Activated CD8-positive, alpha-beta memory T cell treated with anti-CD3 and anti-CD28 coated beads, Interleukin-2, amount 10 ng/mL, durations not matched to agents 7 days and 5 days (primary cell): ENCODE measurements at places on chromosomes 16 and 17. TPM values are rescaled to one million over a fixed set of nuclear protein-coding genes. Genes with fewer than 3 reads are reported as not detected.
A peak's percentile ranks its signal among the peaks of the same experiment; 100 is the strongest.

GRCh38 chr17:15145621-15146020 lies 119.5 kb downstream of the PMP22 start:
- no peaks in the 10 kb centered on the region for H3K36me3 ChIP-seq
- H3K27ac ChIP-seq = no peak overlapping the region
- no peak for DNase-seq
- no peak overlapping the region for H3K4me3 ChIP-seq
- H3K4me1 ChIP-seq = no peaks in the 10 kb centered on the region

AIPL1 gene
- total RNA-seq = not detected

TPSD1 gene
- not detected for total RNA-seq

- peaks cover 2% of the 10 kb centered on the region for H3K36me3 ChIP-seq
- peaks cover 7% of the 10 kb centered on the region for H3K4me1 ChIP-seq
- H3K27me3 ChIP-seq = peaks cover 40% of the 10 kb centered on the region
- H3K27ac ChIP-seq = no peak overlapping the region
These were observed 70.6 kb downstream of the IRF8 start for GRCh38 chr16:85969591-85969990.

GRCh38 chr17:70086516-70086915 lies 11.5 kb downstream of the KCNJ16 start:
- H3K36me3 ChIP-seq = no peaks in the 10 kb centered on the region
- no peak overlapping the region for H3K4me3 ChIP-seq
- H3K4me1 ChIP-seq = peaks cover 7% of the 10 kb centered on the region

- H3K36me3 ChIP-seq = no peaks in the 10 kb centered on the region
- H3K4me1 ChIP-seq = peaks cover 28% of the 10 kb centered on the region
- H3K4me3 ChIP-seq = no peak overlapping the region
- DNase-seq = no peak
- H3K27me3 ChIP-seq = no peaks in the 10 kb centered on the region
These were observed 11.8 kb upstream of the MTSS2 start for GRCh38 chr16:70697594-70698170.

DNA sequence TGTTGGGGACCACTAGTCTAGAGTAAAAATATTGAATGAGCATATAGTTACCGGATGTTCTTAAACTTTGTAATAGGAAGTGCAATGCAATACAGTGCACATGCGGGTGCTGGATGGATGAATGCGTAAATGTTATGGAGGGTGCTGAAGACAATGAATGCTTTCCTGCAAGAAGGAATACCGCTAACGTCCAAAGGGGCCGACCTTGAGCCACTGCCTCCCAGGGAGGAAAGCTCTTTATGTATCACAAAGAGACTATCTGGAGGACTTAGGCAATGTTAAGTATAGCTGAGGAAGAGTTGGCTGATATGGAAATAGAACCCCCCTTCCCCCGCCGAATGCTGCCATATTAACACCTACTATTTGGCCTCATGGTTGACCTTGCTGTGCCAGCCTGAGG lies 27.5 kb upstream of the SHCBP1 start:
- H3K27me3 ChIP-seq = peaks cover 4% of the 10 kb centered on the region
- H3K36me3 ChIP-seq = peaks cover 3% of the 10 kb centered on the region
- no peaks in the 10 kb centered on the region for H3K4me1 ChIP-seq

GRCh38 chr17:65171752-65172151 lies 34.6 kb downstream of the RGS9 start:
- peaks cover 18% of the 10 kb centered on the region for H3K4me1 ChIP-seq
- no peak overlapping the region for H3K4me3 ChIP-seq
- DNase-seq = no peak
- H3K27me3 ChIP-seq = no peaks in the 10 kb centered on the region

GRCh38 chr16:20327444-20328041 lies at the start of gene GP2:
Gene GP2, minus strand, starts transcription at chr16:20327513. Its CDS starts 1,082 bp downstream, at chr16:20326431.
- H3K27ac ChIP-seq = no peak within 1 kb of the TSS
- no peaks in the 10 kb centered on the region for H3K4me1 ChIP-seq
- no peak for DNase-seq
- H3K27me3 ChIP-seq = no peaks in the 10 kb centered on the region
- no peaks in the 10 kb centered on the region for H3K36me3 ChIP-seq

OR3A1 gene
- total RNA-seq = 0.23 TPM

GRCh38 chr16:65717846-65718245 lies 596.0 kb upstream of the CDH11 start:
- H3K27me3 ChIP-seq = no peaks in the 10 kb centered on the region
- no peak overlapping the region for H3K27ac ChIP-seq
- no peaks in the 10 kb centered on the region for H3K36me3 ChIP-seq
- H3K4me1 ChIP-seq = no peaks in the 10 kb centered on the region
- no peak overlapping the region for H3K4me3 ChIP-seq
- no peak for DNase-seq

DNA sequence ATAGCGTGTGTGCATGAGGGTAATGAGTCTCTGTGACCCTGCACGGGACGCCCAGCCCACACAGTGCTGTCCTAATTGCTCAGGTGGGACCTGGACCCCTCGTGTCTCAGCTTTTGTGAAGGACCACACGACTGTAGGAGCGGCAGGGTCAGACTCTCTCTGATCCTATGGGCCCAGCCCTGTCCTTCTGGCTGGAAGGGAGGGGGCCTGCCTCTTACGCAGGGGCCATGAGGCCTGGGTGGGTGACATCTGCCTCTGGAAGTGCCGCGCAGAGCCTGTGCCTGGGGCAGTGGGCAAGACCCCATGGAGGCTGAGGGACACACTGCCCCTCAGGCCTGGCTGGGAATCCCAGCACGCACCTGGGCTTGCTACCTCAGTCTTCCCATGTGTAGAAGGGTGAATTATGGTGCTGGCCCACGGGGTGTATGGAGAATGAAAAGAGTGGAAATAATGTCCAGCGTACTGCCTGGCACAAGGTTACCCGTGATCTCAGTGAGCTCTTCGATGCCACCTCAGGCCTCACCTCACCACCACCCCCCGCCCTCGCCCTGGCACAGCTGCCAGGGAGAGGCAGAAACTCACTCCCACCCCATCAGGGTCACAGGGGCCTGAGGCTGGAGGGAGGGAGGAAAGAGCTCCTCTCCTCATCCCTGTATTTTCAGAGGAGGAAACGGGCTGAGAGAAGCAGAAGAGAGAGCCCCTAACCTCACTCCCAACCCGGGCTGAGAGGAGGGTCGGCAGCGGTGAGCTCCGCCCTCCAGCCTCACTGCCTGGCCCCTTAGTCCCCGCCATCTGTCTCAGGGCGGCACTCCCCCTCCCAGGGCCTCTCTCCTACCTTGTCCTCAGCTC lies 27.1 kb upstream of the DBNDD1 start:
- no peak overlapping the region for H3K4me3 ChIP-seq
- peaks cover 17% of the 10 kb centered on the region for H3K27me3 ChIP-seq
- H3K36me3 ChIP-seq = no peaks in the 10 kb centered on the region

GRCh38 chr17:49513641-49514040 lies 18.5 kb downstream of the NGFR start:
- no peaks in the 10 kb centered on the region for H3K36me3 ChIP-seq
- no peak overlapping the region for H3K4me3 ChIP-seq
- H3K27ac ChIP-seq = no peak overlapping the region
- H3K27me3 ChIP-seq = peaks cover 13% of the 10 kb centered on the region
- DNase-seq = no peak
- peaks cover 2% of the 10 kb centered on the region for H3K4me1 ChIP-seq

- H3K4me3 ChIP-seq = no peak overlapping the region
- DNase-seq = no peak
- H3K27me3 ChIP-seq = no peaks in the 10 kb centered on the region
- peaks cover 33% of the 10 kb centered on the region for H3K36me3 ChIP-seq
- peaks cover 27% of the 10 kb centered on the region for H3K4me1 ChIP-seq
These were observed 43.3 kb upstream of the CHMP6 start for GRCh38 chr17:80948019-80948975.

- H3K4me1 ChIP-seq = peaks cover 84% of the 10 kb centered on the region
- no peaks in the 10 kb centered on the region for H3K27me3 ChIP-seq
- H3K4me3 ChIP-seq = peak overlapping the region; percentile 43
These were observed 5.1 kb downstream of the RAB37 start for GRCh38 chr17:74742153-74742515.

SLC43A2 gene
- total RNA-seq = 1.3 TPM

DNA sequence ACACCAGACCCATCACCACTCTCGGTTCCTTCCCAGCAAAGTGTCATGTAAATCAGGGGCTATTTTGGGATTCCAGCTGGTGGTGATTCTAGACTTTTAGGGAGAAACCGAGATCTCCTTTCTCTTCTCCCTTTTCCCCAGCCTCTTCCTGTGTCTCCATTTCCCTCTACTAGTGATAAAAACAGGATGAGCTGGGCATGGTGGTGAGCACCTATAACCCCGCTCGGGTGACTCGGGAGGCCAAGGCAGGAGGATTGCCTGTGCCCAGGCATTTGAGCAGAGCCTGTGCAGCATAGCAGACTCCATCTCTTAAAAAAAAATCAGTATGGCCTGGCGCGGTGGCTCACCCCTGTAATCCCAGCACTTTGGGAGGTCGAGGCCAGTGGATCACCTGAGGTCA lies 6.1 kb downstream of the TBX21 start:
- H3K4me1 ChIP-seq = peaks cover 70% of the 10 kb centered on the region
- no peak for DNase-seq
- H3K27me3 ChIP-seq = no peaks in the 10 kb centered on the region

DNA sequence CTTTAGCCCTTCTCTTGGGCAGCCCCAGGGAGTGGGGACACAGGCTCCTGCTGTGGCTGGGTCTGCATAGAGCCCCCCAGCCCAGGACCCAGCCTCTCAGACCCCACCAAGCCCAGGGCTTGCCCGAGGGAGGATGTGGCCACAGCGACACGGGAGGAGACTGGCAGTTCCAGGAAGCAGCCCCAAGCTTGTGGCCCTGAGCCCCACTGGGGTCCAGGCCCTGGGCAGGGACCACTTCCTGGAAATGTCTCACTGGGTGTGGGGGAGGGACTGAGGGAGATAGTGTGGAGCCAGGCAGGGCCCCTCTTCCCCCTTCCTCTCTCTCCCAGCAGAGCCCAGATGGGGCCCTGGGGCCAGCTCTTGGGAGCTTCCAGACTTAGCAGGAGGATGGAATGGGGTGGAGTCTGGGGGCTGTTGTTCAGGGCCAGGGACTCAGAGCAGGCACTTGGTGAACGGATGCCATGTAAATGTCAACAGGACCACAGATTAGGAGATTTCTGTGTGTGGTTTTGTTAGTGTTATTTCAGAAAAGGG lies 35.3 kb downstream of the ADGRG5 start:
- no peaks in the 10 kb centered on the region for H3K27me3 ChIP-seq
- peak overlapping the region; percentile 53 for H3K4me3 ChIP-seq
- peaks cover 26% of the 10 kb centered on the region for H3K36me3 ChIP-seq
- DNase-seq = peak; percentile 92
- peaks cover 66% of the 10 kb centered on the region for H3K4me1 ChIP-seq

KRTAP9-8 gene
- not detected for total RNA-seq

DNA sequence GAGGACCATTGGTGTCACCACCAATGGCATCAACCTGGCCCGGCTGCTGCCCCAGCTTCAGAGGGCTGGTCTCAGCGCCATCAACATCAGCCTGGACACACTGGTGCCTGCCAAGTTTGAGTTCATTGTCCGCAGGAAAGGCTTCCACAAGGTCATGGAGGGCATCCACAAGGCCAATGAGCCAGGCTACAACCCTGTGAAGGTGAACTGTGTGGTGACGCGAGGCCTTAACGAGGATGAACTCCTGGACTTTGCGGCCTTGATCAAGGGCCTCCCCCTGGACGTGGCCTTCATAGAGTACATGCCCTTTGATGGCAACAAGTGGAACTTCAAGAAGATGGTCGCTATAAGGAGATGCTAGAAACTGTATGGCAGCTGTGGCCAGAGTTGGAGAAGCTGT lies 111.9 kb upstream of the SIAH1 start:
- H3K27me3 ChIP-seq = peaks cover 4% of the 10 kb centered on the region
- no peaks in the 10 kb centered on the region for H3K4me1 ChIP-seq
- no peak overlapping the region for H3K4me3 ChIP-seq

KRTAP4-5 gene
- not detected for total RNA-seq

- H3K27ac ChIP-seq = no peak overlapping the region
- DNase-seq = peak; percentile 15
- peaks cover 19% of the 10 kb centered on the region for H3K27me3 ChIP-seq
- H3K4me3 ChIP-seq = no peak overlapping the region
These were observed 239.9 kb upstream of the TNRC6C start for GRCh38 chr17:77718669-77718961.

CD300LB gene
- total RNA-seq = not detected

DNA sequence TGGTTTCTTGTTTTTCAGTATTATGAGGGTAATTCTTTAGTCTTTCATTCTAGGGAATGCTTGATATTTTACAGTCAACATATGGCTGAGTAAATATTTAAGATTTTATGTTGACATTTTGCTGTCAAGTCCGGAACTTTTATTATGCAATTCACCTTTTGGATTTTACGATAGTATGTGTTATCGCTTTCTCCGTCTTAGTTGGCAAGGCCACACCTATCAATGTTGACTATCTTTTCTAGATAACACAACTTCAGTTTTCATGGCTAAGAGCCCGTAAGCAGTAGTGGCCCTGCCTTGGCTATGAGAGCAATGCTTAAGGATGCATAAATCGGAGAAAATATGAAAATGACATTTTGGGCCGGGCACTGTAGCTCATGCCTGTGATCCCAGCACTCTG lies 39.5 kb upstream of the CDH13 start:
- H3K27me3 ChIP-seq = no peaks in the 10 kb centered on the region
- H3K4me1 ChIP-seq = no peaks in the 10 kb centered on the region
- DNase-seq = no peak
- H3K36me3 ChIP-seq = no peaks in the 10 kb centered on the region
